Epithelial cell of proximal tubule (primary cell): ENCODE measurements at places on chromosomes 12 and 14. TPM values are rescaled to one million over a fixed set of nuclear protein-coding genes. Genes with fewer than 3 reads are reported as not detected.

- DNase-seq = no peak
Observed at GRCh38 chr14:106831322-106831720, 1304.9 kb downstream of the TMEM121 start.

DNA sequence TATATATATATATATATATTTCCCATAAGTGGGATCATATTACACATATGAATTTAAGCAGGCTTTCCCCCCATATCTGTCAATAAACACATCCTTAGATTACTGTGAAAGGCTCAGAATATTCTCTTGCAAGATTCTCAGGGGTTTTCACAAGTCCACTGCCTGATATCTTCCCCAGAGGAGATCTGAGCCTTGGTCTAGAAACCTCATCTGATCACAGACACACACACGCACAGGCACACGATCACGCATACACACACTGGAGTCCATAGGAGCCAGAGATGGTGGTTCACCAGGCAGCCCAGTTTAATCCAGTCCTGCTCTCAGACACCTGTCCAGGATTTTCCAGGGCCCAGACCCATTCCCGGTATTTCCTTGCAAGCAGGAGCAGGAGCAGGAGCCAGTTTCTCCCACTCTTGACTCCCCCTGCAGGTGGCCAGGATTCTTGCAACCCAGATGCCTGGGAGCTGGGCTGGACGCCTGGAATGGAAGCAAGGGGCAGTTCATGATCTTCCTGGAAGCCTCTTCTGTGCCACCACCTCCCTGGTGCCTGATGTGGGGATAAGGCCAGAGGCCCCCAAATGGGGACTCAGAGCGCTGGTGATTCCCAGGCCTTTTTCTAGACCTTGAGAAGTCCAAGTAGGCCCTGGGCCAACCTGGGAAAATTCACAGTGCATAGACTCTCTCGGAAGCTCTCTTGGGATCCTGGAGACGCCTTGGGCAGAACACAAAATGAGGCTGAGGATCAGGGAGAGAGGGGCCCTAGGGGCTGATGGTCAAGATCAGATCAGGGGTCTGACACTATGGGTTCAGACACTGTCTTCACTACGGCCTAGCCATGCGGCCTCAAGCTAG is 16.5 kb upstream of the KRT78 start:
- DNase-seq = no peak

DNA sequence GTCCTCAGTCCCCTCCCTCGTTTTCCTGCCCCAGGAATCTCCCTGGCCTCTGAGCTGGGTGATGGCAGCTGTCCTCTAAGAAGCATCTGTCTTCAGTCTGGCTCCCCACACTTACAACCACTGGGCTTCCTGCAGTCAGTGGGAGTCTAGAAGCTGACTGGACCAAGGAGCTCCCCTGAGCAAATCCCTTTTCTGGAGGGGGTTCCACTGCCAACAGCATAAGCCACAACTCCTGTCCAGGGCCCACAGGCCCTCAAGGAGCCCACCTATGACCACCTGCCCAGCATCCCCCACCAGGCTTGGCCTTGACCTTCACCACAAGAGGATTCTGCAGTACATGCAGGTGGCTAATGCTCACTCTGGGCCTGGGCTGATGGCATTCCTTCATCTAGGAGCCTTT is 4.1 kb downstream of the RDH16 start:
- no peak for DNase-seq

DNA sequence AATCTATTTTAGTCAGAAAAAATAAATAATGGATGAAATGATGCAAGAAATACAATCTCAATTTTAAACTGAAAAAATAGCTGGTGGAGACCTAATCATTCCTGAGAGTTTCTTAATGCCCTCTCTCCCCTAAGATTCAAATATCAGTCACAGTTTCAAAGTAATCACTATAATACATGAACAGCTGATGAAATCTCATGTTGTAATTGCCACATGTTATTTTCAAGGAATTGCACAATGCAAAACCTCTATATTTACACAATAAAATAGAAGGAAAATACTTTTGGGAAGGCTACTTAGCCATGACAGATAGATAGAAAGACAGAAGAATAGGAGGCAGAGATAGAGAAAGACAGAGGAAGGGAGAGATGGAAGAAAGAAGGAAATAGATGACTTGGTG is 18.2 kb downstream of the IFNG-AS1 start:
- DNase-seq = no peak

DNA sequence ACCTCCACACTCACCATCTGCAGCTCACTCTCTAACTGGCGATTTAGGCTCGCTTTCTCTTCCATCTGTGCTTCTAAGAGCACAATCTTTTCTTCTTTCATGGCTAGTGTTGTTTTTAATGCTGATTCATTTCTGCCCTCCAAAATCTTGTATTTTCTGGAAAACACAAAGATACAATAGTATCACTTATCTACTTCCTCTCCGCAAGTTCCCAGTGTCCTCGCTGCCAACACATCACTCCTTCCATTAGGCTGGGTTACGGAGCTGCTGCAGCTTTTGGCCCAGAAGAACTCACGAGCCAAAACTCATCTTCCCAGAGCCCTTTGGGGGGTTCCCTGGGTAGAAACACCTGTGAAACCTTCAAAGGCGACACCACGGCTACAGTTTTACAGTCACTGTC is 63.8 kb upstream of the GPR68 start:
- DNase-seq = no peak

GRCh38 chr14:52117111-52117832 is 48.4 kb upstream of the NID2 start:
- no peak for DNase-seq

- no peak for DNase-seq
Observed at GRCh38 chr14:64293976-64294671, at the start of gene ESR2. Gene ESR2 (minus strand): TSS chr14:64294371. CDS start chr14:64282985, 11,386 bp downstream.

DNA sequence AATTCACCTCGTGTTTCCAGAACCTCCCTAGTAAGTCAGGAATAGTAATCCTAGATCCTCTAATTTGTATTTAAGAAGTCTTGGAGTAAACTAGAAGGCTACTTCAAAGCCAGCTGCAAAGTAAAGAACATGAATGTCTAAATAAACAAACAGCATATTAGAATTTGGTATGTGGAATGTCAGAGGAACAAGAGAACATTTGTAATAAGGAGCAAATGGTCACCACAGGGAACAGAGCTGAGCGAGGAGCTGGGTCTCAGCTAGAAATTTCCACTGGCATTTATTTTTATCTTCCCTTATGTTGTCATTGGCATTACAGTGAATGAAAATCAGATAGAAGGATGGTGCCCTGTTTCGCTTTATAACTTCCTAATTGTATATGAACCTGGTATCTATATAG is 50.2 kb downstream of the FRMD6 start:
- DNase-seq = no peak

DNA sequence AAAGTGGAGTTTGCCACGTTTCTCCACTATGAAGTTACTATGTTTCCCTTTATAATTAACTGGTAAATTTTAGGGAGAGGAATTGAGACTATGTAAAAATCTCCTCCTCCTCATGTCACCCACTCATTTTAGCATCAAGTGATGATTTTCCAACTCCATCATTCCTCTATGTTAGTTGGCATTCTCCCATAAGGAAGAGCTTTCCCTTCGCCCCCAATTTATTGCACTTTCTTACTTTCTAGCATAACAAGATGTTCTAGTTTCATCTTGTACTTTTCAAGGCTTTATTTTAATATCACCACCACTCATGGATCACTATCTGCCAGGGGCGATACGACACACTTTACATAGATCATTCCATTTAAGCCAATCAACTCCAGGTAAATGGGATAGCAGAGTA is 97.1 kb downstream of the RPS6KA5 start:
- no peak for DNase-seq

DNA sequence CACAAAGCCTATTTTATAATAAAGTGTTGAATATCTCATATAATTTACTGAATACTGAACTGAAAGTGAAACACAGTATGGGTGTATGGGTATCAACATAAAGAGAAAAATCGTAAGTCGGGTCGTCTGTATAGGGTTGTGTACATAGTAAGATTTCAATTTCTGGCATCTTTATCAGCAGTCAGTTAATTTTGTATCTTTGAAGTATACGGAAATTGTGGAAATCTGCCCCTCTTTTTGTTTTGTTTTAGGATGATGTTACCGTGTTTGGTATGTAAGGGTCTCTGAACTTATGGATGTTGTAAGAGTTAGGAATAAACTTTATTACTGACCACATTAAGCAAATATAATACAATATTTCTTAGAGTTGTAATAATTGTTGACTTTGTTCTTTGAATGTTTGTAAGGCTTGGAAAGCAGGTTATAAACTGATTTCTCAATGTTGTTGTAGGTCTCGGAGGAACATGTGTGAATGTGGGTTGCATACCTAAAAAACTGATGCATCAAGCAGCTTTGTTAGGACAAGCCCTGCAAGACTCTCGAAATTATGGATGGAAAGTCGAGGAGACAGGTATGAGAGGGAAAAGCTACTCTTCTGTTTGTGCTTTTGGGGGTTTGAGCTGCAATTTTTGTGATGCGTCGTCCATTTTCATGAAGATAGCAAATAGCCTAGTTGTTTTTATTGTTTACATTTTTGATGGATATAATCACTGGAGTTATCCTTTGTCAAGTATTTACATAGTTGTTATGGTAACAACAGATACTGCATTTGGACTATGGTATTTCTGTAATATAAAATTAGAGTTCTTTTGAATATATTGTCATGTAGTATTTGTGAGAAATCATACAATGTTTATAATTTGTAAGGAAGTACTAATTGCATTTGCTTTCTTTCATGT is 12.0 kb downstream of the EID3 start:
- DNase-seq = no peak

- DNase-seq = peak; percentile 45
Observed at GRCh38 chr14:71321574-71322315, 414.5 kb downstream of the PCNX1 start.

DNA sequence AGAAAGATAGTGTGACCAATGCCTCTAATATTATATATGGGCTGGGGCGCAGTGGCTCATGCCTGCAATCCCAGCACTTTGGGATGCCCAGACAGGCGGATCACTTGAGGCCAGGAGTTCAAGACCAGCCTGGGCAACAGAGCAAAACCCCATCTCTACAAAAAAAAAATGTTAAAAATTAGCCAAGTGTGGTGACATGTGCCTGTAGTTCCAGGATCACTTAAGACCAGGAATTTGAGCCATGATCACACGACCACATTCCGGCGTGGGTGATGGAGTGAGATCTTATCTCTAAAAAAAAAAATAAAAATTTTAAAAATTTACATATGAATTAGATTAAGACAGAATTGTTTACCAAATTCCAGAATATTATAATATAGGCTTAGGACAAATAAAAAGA is 12.0 kb downstream of the TM7SF3 start:
- DNase-seq = no peak

DNA sequence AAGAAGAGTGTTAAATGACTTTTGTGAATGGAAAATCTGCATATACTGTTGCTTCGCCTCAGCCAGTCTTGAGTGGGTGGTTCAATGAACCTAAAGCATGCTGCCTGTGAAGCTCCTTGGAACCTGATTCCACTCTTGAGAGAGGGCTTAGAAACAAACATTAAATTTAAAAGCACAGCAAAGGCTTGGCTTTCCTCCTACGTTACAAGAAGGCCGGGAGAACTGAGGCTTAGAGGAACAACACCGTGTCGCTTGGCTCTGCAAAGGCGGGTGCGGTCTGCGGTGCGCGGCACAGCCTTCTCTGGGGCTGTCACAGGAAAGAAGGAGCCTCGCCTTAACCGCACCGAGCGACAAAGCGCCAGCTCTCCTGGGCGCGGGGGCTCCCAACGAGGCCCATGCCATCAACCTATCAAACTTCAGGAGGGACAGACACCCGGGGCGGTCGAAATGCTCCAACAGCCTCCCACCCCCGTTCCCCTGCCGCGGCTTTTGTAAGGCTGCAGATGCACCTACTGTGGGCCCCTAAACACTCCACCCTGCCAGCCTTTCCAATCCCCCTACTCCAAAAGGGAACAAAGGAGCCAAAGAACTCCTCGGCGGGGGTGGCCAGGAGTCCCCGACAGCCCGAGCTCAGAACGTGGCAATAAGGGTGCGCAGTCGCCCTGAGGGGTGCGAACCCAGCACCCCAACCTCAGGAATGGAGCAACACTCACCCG is 729 bp downstream of the OSBPL8 start:
- no peak for DNase-seq

- DNase-seq = no peak
Observed at GRCh38 chr14:86838363-86838762, 1154.6 kb downstream of the GALC start.

DNA sequence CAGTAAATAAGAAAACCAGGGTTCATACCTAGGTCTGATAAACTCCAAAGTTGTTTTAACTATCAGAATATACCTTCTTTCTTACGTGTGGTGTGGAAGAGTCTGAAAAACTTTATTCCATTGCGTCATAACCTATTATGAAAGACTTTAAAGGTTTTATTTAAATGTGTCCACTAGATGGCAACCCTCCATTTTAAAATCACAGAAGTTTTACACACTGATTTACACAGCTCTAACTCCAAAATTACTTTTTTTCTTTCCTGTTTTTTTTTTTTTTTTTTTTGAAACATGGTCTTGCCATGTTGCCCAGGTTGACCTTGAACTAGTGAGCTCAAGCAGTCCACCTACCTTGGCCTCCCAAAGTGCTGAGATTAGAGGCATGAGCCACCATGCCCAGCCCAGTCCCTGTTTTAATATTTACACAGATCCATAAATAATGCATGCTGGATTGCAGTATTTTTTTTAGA is 17.3 kb upstream of the TMPRSS12 start:
- peak; percentile 31 for DNase-seq

- no peak for DNase-seq
Observed at GRCh38 chr12:123149501-123150274, 1.2 kb downstream of the PITPNM2 start.

DNA sequence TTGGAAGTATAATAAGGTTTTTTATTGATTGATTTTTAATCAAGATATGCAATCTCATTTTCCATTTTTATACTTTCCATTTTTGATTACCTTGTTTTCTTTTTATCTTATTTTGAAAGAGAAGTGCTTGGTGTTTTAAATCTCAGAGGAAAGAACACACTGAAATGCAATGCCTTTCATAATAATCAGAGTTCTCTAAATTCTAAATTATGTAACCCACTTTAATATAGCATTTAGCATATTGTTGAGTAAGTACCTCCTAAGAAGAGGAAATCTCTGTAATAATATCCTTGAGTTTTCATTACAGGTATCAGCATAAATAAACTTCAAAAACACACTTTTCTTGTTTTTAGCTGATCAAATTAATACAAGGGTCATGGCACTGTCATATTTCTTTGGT is 96.9 kb downstream of the GTF2A1 start:
- DNase-seq = no peak

GRCh38 chr14:76767681-76768656 is 6.7 kb downstream of the VASH1 start:
- no peak for DNase-seq

SLC6A12 gene
- 0.07 TPM in 1 of 2 replicates, not detected in the other for total RNA-seq

GPR132 gene
- 0.29 and 0.43 TPM in 2 replicates for total RNA-seq

CCDC198 gene
- 18.9 and 20.0 TPM in 2 replicates for total RNA-seq

LRP1-AS gene
- not detected in 2 replicates for total RNA-seq

GPX2 gene
- total RNA-seq = not detected in 2 replicates

SERPINA9 gene
- not detected in 2 replicates for total RNA-seq

SLC22A17 gene
- total RNA-seq = 4.3 and 7.3 TPM in 2 replicates

SALL2 gene
- 12.1 and 29.7 TPM in 2 replicates for total RNA-seq

HOXC5 gene
- total RNA-seq = 0.80 and 1.2 TPM in 2 replicates

TNS2 gene
- 6.7 and 10.8 TPM in 2 replicates for total RNA-seq

BEGAIN gene
- 0.51 and 1.4 TPM in 2 replicates for total RNA-seq

CD27 gene
- not detected in 2 replicates for total RNA-seq
